ENCODE measurements at places on chromosomes 7 and 10.

DNA sequence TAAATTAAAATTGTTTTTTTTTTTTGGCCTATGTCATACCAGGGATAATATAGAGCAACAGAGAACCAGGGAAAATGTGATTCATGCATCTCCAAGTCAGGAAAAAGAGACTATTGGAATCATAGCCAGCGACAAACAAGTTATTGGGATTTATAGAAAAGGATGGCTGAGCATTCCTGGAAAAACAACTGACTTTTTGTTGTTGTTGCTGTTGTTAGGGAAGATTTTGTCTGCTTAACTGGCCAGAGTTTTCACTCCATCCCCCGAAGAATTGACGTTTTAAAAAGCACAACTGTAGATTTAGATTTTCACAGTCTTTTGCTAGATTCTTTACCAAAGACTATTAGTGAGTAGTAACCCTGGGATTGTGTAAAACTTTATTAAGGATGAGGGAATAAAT, 112.4 kb downstream of the TBXAS1 start:
- no peak for ATAC-seq

DNA sequence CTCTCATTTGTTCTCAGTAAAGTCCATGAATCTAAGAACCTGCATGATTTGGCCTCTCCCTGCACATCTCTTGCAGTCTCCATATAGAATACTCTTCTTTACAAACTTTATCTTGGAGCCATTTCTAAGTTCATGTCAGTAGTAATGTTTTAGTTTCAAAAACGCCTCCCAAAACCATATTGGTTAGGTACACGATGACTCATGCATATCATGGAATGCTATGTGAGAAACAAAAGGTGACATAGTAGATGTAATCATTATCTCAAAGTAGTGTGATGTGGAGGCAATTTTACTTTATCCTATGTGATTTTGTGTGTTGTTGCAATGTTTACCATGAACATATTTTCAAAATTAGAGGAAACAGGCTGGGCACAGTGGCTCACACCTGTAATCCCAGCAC, 520.7 kb downstream of the KCNMA1 start:
- ATAC-seq: peak; percentile 39

DNA sequence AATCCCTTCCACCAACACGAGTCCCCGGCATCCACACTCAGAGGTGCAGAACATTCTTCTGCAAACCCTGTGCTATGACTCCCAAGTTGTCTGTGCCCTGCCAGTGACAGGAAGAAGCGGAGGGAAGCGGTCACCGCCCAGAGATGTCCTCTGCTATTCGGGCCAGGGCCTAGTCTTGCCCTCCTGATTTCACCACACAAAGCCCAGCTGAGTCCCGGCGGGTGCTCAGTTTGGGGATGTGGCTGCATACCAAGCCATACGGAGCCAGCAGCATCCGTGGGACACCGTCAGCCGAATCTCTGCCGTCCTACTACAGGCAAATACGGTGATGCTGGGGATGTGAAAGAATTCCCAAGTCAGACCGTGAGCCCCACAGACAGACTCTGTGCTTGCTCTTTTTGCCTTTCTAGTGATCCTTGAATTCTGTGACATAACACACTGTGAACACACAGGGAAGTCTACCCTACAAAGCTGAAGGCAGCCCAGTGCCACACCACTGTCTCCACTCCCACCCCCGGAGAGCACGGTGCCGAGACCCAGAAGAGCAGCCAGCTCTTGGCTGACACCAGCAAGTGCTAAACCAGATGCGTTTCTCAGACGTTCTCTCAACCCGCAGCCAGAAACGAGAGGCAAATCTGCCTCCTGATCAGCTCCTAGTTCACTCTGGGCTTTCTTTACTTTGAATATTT, 2.0 kb downstream of the STK32C start:
- no peak for ATAC-seq

DNA sequence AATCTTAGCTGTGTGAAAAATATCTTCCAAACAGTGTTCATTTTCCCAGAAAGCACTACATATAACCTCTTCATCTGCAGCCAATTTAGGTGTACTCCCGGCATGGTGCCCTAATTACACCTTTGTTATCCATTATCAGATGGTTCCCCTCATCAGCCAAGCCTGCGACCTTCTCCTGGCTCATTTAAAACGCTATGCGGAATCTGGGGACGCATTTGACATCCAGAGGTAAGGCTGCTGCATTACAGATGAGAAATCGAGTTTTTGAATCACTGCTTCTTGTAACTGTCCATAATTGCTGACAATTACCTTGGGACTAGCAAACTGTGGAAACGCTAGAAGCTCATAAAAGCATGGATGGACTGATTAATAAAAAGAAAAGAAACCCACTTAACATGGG, 109.5 kb downstream of the PARP12 start:
- ATAC-seq: no peak

- no peak for ATAC-seq
These were observed 31.3 kb downstream of the ZNF783 start for GRCh38 chr7:149293338-149293737.

DNA sequence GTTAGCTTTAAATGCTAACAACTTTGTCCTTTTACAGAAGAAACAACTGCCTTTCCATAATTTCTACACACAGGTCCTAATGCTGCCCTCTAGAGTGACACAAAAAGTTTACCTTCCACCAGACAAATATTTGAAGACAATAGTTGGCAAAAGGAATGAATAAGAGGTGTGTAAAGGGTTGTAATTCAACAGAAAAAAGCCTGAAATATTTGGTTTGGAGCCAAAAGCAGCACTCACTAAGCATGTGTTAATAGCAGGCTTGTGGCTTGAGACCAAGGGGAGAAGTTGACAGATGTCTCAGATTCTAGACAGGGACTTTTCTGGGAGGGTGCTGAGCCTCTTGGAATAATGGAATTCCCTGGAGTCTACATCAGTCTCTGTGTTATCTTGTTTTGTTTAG, 156.2 kb upstream of the GALNT17 start:
- ATAC-seq: no peak

- no peak for ATAC-seq
These were observed 450.0 kb downstream of the SUGCT start for GRCh38 chr7:40584667-40585433.

DNA sequence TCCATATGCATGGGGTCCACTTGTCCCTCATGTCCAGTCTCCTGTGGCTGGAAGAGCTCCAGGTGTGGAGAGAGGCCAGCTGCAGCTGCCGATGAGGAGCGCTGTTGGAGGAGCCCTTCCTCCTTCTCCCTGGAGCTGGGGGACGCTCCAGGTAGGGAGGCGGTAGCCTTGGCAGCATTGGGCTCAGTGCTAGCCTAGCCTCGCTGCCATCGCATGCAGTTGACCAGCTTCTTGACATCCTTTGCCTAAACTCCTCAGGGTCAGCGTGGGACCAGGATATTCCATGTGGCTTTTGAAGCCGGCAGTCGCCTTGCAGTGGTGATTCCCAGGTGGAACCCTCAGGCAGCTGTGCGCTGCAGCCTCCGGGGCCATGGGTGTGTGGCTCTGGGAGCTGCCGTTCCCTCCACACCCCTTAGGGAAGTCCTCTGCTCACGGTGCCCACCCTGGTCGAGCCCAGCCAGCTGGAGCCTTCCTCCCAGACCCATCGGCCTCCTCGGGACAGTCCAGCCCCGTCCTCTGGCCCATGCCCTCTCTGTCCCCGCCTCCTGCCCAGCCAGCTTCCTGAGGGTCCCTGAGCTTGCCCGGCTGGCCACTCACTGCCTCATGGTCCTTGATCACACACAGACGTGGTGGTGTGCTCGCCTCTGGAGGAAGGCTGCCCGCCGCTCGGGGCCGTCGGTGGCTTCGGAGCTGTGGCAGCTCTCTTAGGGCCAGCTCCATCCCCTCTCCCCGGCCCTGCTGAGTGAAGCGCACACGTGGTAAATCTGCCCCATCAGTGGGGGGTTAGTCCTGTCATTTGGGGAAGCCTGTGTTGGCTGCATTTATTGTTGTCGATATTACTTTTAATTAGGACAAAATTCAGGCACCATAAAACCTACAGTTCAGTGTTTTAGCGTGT, 21.2 kb downstream of the INPP5A start:
- ATAC-seq: no peak

DNA sequence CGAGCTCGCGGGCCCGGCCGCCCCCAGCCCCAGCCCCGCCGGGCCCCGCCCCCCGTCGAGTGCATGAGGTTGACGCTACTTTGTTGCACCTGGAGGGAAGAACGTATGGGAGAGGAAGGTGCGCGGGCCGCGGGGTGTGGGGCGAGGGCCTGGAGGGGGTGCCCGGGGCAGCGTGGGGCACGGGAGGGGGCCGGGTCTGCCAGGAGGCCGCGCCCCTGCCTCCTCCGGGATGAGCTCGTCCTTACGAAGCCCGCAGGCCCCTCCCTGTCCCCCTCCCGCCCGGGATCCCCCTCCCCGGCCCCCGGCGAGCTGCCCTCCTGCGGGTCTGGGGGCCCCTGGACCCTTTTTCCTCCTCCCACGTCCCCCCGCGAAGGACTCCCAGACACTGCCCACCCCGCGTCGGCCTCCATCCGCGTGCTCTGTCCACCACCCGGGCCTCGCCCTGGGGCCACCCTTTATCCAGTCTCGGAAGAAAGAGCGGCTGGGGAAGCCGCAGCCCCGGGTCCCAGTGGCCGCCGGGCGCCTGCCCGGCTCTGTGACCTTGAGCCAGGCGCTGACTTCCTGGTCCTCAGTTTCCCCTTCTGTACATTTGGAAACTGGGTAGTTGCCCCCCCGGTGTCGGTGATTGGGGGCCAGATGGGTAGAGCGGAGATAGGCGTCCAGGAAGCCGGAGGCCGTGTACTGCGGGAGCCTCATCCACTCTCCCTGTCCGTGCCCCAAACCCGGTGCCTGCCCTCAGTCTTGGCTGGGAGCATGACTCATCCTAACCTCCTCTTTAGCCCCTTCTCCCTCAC, 521 bp downstream of the LIMK1 start:
- peak; percentile 70 for ATAC-seq

DNA sequence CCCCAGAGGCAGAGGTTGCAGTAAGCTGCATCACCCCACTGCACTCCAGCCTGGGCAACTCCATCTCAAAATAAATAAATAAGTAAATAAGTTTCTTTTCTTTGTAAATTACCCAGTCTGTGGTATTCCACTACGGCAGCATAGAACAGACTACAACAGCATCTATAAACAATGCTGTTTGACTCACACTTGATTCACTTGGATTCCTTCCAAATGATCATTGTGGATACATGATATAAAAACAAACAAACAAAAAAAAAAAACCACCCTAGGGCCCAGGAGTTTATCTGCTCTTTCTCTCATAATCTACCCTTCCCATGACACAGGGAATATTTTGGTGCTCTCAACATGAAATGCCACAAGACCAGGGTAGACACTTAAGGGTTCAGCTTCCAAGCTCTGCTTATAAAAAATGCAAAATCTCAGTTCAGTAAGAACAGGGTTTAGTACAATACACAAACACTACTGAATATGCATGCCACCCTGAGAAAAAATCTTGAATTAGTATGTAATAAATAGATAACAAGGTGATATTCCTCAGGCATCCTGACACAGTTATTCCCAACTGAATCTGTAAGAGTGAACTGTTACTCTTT, 200.9 kb downstream of the FAM107B start:
- ATAC-seq: no peak

DNA sequence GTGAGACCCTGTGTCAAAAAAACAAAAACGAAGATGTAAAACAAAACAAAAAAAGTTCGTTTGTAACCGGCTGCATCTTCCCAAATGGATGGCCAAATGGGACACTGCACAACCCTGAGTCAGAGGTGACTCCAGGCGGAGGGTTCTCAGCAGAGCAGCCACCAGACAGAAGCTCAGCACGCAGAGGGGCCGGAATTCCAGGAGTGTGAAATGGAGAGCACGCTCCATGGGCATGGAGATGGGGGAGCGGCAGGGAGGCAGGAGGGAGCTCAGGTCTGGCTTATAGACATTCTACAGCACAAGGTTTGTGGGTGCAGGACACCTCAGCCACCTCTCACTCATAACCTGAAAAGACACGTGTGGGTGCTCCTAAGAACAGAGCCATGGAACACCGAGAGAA, 227.0 kb downstream of the MAD1L1 start:
- ATAC-seq: no peak

- ATAC-seq: no peak
These were observed 275.3 kb downstream of the SNX13 start for GRCh38 chr7:17665029-17665428.

DNA sequence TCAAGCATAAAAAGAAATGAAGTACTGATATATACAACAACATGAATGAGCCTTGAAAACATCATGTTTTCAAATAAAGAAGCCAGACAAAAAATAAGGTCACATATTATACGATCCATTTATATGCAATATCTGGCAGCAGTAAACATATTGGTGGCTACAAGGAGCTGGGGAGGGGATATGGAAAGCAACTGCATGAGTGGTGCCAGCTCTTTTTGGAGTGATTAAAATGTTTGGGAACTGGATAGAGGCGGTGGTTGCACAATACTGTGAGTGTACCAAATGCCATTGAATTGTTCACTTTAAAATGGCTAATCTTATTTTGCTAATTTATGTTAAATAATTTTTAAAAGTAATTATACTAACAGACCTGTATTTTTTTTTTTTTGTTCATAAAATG, 481.7 kb downstream of the PCDH15 start:
- no peak for ATAC-seq

GRCh38 chr7:47378728-47379395, 203.0 kb downstream of the TNS3 start:
- no peak for ATAC-seq

DNA sequence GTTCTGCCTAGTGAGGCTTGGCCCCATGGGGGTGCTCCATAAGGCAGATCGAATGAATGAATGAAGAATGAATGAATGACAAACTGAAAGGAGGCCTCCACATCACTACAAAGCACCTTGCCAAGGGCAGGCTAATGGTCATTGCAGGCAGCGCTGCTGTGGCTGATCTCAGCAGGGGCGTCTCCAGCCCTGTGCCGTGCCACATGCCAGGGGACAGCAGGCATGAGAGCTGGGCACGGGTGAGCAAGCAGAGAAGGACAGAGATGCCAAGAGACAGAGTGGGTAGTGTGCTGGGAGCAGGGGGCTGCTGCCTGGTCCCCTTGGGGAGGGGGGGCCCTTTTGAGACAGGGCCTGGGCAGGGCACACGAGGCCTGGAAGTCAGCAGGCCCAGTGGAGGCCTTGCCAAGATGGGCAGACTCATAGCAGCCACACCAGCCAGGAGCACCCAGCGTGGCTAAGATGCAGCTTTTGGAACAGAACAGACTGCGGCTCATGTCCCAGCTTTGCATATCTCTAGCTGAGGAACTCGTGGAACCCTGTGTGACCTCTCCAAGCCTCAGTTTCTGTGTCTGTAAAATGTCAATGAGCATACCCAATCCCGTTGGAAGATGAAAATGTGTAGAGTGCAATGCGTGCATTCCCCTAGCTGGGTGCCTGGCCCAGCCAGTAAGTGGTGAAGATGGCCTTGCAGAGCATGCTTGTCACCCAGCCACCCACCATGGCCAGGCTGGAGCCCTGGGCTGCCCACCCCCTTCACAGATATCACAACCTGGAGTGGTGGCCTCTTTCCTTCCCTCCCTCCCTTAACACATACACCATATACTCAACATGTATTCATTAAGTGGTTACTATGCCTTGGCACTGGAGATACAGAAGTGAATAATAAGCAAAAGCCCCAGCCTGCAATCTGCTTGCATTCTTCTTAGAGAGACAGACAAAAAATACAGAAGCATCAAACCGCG, 61.1 kb upstream of the LRRC18 start:
- no peak for ATAC-seq

- no peak for ATAC-seq
These were observed 6.1 kb downstream of the LRRN3 start for GRCh38 chr7:111096997-111097396.

GRCh38 chr7:120988591-120989256, at the start of gene CPED1:
Gene CPED1, plus strand, starts transcription at chr7:120988711. Its CDS starts 911 bp downstream, at chr7:120989622.
- peak; percentile 66 for ATAC-seq

GRCh38 chr7:79282070-79282694, 171.3 kb downstream of the MAGI2 start:
- no peak for ATAC-seq

All from activated T-helper 17 cell treated with anti-CD3 and anti-CD28 coated beads, Interleukin-2, amount 50 U/mL, for 72 hours (primary cell).